ENCODE measurements at places on chromosomes 1 and 21.

GRCh38 chr1:157399984-157400382 lies 152.3 kb downstream of the FCRL5 start:
- peak; percentile 7 for DNase-seq

GRCh38 chr1:118043624-118044023 lies 114.1 kb downstream of the WDR3 start:
- no peak for DNase-seq

GRCh38 chr1:62318320-62318755 lies 896 bp downstream of the KANK4 start:
- no peak for DNase-seq

DNA sequence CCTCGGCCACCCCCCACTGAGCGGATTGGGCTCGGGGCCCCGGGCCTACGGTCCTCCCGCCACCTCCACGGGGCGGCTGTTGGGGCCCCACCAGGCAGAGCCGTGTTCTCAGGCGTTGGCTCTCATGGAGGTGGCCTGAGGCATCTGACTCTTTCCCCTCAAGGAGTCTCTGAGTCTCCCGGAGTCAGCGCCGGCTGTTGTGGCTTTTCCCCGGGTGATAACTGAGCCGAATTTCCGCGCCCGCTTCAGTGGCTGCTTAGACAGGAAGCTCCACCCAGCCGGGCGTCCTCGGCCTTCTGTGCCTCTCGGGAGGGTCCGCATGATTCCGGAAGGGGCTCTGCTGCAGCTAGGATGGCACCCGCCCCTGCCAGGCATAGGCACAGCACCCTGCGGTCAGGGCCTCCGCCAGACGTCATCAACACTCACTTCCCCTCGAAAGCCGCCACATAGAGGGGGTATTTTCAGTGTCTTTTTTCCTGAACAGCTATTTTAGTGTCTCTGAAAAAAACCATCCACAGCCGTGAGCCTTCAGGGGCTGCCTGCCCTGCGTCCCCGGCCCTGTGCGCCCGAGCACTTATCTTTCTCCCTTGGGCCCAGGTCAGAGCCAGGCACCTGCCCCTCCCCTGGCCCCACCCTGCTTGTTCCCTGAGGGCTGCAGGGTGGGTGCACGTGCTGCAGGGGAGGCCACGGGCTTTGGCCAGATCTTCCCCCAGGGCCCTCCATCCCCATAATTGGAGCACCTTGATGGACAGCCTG lies 72.9 kb downstream of the SKI start:
- peak; percentile 37 for DNase-seq

Measured in fibroblast of skin of abdomen (primary cell).